SHP77 treated with DMSO at 0.1 percent for 48 hours (cell line): ENCODE measurements at places on chromosomes 7 and 10.

GRCh38 chr7:96547371-96547811 is 162.3 kb downstream of the SEM1 start:
- peak; percentile 24 for DNase-seq

GRCh38 chr10:58436071-58436470 is 50.9 kb downstream of the TFAM start:
- no peak for DNase-seq

DNA sequence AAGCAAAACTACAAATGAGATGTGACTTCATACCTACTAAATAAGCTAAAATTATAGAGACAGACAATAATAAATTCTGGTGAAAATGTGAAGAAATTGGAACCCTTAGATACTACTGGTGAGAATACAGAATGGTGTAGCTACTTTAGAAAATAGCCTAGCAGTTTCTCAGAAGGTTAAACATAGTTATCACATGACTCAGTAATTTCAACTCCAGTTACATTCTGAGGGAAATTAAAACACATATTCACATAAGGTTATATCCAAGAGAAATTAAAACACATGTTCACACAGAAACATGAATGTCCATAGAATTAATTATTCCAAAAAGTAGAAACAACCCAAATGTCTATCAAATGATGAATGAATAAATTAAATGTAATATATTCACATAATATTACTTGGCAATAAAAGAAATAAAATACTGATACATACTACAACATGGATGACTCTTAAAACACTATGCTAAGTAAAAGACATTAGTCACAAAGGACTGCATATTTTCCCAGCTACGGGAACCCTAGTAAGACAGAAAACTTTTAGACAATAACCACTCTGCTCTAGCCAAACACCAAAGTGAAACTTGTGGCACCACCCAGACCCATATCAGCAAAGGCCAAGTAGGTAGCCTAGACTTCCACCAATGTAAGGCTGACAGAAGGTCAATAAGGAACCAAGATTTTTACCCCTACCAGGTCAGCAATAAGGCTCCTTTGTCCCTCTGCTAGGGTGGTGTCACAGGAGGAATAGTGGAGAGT is 25.1 kb downstream of the SLC25A40 start:
- no peak for DNase-seq

- no peak for DNase-seq
These were observed 321.0 kb downstream of the C7orf25 start for GRCh38 chr7:42590771-42591310.

- DNase-seq, result no peak
These were observed 103.0 kb downstream of the VOPP1 start for GRCh38 chr7:55469271-55469681.
